ENCODE measurements at places on chromosomes 16 and 17.

GRCh38 chr16:30369938-30370455 is 297 bp downstream of the TBC1D10B start:
- DNase-seq = no peak

DNA sequence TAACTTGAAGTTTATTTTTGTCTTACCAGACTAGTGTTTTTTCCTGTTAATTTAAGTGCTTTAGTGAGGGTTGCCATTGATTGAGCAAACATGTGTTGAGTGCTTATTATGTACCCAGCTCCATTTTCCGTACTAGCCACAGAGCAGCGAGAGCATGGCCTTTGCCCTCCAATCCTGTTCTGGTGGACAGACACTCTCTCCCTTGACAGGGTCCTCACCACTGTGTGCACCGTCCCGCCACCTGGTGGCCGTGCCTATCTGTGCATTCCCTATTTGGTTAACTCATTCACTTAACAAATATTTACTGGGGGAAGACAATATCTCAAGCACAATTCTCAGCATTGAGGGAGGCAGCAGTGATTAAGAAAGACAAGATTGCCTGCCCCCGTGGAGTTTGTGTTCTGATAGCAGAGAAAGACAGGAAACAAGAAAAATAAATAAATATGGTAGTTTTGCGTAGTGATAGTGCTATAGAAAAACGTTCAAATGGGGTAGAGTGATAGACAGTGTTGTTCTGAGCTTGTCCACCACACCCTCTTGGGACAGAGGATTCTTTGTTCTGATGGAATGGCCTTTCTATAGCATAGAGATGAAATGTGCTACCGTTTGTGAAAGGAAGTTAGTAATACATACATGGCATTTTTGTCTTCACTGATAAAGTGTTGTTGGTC is 13.0 kb downstream of the CDH13 start:
- peak; percentile 73 for DNase-seq

DNA sequence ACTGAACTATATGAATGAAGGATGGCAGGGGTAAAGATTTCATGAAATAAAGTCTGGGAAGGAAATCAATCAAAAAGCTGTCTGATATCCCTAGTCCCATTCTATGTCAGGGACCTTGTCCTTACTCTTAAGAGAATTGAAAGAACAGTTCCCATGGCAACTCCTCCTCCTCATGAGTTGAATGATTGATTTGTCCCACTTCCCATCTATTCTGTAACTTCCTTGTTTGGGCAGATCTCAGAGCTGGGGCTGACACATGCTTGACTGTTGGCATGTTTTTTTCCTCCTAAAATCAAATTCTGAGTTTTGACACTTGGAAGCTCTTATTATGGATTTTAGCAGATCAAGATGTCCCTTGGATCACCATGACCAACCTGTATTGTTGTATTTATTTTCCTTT is 1138.6 kb upstream of the CDH8 start:
- DNase-seq = no peak

- DNase-seq = no peak
These were observed 22.5 kb downstream of the SLC38A10 start for GRCh38 chr17:81272616-81273015.

GRCh38 chr16:69490707-69491324 is 66.4 kb downstream of the CYB5B start:
- DNase-seq = no peak

DNA sequence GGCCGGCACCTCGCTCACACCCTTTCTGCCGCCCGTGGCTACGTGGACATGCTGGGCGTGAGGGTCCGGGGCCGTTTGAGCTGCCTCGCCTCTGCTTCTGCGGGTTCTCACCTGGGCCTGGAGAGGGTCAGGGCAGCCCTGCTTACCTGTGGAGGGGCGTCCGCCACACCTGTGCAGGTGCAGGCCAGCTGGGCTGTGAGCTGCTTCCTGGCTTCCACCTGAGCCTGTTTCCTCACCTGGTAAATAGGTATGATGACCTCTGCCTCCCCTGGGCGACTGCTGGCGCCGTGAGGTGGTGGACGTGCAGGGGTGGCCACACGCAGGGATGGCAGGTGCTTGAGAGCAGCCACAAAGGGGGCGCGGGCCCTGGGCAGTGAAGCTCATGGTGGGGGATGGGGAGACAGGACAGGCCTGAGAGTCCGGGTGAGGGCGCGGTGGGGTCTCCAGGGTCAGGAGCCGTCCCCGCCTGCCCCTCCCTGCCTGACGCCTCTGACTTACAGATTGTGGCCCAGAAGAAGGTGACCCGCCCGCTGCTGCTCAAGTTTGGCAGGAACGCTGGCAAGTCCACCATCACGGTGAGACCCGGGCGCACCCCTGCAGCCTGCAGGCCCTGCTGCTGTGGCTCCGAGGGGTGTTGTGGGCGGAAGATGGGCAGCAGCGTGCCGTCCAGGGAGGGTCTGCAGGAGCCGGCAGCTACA is 7.8 kb downstream of the CPNE7 start:
- DNase-seq = no peak

GRCh38 chr17:57521606-57522005 is 223.5 kb downstream of the CCDC182 start:
- no peak for DNase-seq

DNA sequence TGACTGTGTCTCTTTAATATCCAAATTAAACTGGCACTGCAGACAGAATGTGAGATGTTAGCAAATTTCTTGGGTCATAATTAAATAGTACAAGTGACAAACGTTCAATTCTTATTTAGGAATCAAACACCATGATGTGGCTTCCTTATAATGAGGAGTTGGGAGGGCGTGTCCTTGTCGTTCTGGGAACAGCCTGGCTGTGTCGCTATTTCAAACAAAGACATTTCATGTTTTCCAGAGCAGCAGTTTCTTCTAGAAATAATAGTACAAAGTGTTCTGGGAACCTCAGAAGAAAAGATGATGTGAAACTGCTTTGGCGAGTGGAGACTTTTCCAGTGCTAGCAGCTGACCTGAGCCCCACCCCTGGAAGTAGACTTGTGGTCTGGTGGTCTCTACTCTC is 301.7 kb upstream of the N4BP1 start:
- no peak for DNase-seq

- DNase-seq = no peak
These were observed 87.5 kb upstream of the SOX9 start for GRCh38 chr17:72033334-72033733.

- DNase-seq = peak; percentile 98
These were observed 943 bp upstream of the COTL1 start for GRCh38 chr16:84618581-84619460.

- no peak for DNase-seq
These were observed 6.3 kb downstream of the SULT1A1 start for GRCh38 chr16:28603381-28604185.

- DNase-seq = no peak
These were observed 513 bp downstream of the ADAM11 start for GRCh38 chr17:44759086-44759915.

- DNase-seq = no peak
These were observed 32.5 kb downstream of the PIMREG start for GRCh38 chr17:6476810-6477179.

DNA sequence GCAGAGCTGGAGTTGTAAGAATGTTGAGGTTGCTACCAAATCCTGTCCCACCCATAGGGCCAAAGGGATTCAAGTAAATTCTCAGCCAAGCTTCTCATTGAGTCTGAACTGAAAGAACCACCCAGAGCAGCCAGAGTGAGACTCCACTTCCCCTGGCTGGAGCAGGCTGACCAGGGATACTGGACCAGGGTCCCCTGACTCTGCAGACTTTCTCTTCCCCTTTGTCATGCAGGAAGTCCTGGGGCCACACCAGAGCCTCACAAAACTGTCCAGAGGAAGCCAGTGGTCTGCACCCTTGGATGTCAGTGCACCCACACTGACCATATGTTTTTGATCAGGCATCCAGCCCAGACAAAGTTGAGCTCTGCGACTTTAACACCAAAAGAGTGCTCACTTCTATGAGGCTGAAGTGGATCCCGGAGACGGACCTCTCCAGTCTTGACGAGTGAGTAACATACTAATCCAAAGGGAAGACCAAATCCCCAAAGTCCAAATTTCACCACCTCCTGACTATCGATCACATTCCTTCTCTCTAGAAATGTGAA is 4.1 kb downstream of the NXN start:
- DNase-seq = no peak

- DNase-seq = no peak
These were observed 3.5 kb upstream of the ABR start for GRCh38 chr17:1183171-1183873.

DNA sequence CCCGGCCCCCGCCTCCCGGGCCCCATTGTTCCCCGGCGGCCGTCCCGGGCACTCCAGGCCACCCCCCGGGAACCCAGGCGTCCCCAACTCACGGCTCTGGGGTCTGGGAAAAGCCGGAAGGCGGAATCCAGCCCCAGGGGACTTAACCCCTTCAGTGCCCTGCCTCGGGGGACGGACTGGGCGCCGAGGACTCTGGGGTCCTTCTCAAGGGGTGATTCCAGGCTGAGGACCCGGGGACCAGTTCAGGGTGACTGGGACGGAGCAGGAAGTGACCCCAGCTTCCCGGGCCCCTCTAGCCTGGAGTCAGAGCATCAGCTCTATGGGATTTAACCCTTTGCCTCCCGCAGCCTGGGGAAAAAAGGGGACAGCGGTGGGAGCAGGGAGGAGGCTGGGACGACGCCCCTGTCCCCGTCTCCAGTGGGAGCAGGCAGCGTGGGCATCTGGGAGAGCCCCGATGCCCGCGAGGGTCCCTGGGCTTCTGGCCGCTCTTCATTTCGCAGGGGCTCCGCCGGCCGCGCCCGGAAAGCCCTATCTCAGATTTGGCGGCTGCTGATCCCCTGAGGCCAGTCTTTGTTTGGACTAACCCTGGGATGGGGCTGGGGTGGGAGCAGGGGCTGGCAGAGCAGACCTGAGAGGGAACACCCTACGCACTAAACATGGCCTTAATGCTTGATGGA is at the start of gene ZNF629:
TSS of gene ZNF629 (minus strand) at position 270 of the 677 bp plus-strand sequence. CDS start 2,723 bp downstream, outside the sequence.
- DNase-seq = peak; percentile 35

- DNase-seq = no peak
These were observed 3.0 kb downstream of the SOX9 start for GRCh38 chr17:72123530-72124437.

DNA sequence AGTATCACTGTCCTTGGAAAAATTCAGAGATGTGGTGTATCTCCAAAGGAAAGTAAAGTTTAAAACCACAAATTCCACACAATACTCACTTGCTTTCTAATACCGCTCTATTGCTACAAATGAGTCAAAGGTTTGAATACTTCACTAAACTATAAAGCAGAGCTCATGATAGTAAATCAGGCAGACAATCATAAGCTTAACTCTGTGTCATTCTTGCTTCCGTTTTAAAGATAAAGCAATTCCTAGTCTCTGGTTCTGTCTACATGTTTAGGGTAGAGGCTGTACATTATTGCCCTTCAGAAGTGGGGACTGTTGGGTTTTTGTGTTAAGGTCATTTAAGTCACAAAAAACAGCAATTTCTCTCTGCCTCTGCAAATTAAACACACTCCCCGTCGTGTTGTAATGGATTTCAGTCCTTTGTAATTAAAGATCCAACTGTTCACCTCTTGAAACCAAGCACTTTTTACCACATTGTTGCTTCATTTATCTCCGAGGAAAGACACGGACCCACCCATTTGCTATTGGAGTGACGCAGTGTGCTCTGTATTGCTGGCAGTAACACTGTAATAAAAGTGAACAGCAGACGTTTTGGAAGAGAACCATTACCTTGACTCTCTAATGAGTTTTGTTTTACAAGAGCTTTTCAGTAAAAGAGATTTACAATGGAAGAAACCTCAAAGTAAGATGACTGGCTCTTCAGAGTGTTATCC is 83.1 kb upstream of the CNTNAP4 start:
- no peak for DNase-seq

GRCh38 chr17:81260641-81261040 is 21.5 kb downstream of the NDUFAF8 start:
- DNase-seq = no peak

DNA sequence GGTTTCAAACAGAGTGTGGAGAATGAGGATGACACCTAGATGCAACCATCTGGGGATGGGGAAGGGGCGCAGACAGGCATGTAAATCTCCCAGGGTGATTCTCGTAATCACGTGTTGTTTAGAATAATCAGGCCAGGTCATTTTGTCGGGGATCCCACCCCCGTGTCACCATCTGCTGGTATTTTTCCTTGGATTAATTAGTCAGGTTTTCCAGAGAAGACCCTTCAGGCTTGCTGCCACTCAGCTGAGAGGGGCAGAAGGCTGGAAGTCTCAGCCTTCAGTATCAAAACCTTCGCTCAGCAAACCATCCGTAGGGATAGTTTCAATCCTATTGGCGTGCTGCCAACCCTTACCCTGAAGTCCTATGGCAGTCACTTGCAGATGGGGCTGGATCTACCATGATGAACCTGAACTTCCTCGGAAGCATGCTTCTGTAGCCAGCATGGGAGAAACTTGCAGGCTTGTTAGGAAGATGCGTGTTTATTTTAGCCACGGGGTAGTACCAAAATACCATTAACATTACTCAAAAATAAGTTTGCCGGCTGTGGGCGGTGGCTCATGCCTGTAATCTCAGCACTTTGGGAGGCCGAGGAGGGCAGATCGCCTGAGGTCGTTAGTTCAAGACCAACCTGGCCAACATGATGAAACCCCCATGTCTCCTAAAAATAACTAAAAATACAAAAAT is 7.5 kb upstream of the ADCY9 start:
- DNase-seq = peak; percentile 26

GRCh38 chr16:55169780-55170179 is 154.2 kb upstream of the IRX6 start:
- no peak for DNase-seq
